ENCODE measurements at places on chromosomes 1 and 21.

DNA sequence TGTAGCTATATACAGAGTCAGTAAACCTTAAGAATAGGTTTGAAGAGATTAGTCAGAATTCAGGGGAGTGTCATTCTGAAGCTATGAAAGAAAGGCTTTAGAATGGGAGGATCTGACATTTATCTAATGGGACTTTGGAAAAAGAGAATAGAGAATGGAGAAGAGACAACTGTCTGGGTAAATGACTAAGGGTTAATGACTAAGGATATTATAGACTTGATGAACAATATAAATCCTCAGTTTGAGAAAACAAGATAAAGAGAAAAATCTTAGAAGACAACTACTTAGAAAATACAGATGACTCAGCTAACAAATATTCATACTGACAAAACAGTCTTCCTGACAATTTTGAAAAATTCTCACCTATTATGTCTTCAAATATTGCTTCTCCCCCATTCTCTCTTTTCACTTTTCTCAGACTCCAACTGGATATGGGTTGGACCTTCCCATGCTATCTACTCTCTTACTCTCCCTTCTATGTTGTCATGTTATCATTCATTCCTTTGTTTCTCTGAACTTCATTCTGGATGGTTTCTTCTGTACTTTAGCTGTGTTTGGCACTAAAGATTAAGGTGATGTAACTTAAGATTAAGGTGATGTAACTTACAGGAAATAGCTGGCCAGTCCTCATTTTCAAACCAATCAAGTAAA is 20.4 kb downstream of the SLC16A1 start:
- DNase-seq, result no peak

- DNase-seq, result no peak
Measured at GRCh38 chr1:38783640-38784229, 75.8 kb downstream of the RRAGC start.

GRCh38 chr1:66313429-66313828 is 220.5 kb upstream of the SGIP1 start:
- DNase-seq, result no peak

GRCh38 chr1:7616076-7616832 is 154.8 kb upstream of the VAMP3 start:
- DNase-seq, result no peak

GRCh38 chr1:201214461-201214860 is 23.8 kb downstream of the IGFN1 start:
- DNase-seq, result peak; percentile 1

DNA sequence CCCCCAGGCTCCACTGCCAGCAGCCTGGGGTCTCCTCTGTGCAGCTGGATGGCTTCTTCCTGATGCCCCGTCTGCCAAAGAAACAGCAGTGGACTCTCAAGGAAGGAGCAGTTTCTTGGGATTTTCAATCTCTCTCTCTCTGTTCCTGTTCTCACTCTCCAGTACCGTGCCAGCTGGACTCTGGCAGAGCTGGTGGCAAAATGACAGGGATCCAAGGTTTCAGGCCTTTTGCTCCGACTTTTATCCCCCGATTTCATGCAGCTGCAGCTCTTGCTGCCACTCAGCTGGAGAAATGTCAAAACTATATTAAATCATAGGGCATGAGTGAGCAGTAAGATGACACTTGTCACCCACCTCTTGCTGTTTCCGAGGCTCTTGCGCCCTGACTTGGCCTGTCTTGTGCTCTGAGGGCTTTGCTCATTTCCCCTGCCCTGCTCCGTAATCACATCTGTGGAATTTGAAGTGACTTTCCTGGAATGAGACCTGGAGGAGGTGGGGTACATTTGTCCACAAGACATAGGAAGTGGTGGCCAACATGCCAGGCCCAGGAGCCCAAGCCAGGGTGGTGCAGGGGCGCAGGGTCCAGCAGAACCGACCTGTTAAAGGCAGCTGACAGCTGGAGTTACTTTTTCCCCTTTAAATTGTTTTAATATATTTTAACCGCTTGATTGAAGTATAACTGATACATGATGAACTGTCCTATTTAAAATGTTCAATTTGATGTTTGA is 576.2 kb downstream of the PTPRU start:
- DNase-seq, result peak; percentile 16

- DNase-seq, result no peak
Measured at GRCh38 chr21:38544661-38545060, 46.4 kb upstream of the ERG start.

DNA sequence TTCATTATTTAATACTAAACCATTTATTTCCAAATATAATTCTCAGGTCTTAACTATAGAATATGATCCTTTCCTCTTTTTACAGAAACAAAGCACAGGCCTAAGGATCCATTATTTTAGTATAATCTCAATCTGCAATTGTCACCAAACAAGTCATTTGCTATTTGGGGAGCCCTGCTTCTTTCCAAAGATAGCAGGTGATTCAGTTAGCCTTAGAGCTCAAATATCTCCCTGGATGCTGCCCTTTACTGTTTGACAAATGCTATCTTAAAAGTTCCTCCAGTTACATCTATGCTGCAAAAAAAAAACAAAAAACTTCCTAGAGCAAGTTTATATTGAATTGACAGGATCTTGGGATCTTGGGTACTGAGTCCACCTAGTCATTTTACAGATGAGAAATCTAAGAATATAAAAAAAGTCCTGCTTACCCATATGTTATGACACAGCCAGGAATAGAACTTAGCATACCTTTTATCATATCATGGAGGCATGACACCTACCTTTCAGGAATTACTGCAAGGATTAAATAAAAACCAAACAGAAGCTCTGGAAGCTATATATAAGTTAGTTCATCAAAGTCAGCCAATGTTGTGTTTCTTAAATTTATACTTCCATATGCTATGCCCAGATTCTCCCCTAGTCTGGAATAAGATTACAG is 9.2 kb downstream of the SERBP1 start:
- no peak for DNase-seq

- DNase-seq, result no peak
Measured at GRCh38 chr1:3942416-3943122, 42.5 kb upstream of the C1orf174 start.

- DNase-seq, result no peak
Measured at GRCh38 chr1:32915766-32916706, 14.8 kb upstream of the TMEM54 start.

GRCh38 chr1:97826820-97827219 is 94.0 kb downstream of the DPYD start:
- no peak for DNase-seq

GRCh38 chr1:2178875-2179274 is 15.7 kb downstream of the FAAP20 start:
- DNase-seq, result no peak

- no peak for DNase-seq
Measured at GRCh38 chr1:167454304-167454893, 63.9 kb downstream of the CD247 start.

DNA sequence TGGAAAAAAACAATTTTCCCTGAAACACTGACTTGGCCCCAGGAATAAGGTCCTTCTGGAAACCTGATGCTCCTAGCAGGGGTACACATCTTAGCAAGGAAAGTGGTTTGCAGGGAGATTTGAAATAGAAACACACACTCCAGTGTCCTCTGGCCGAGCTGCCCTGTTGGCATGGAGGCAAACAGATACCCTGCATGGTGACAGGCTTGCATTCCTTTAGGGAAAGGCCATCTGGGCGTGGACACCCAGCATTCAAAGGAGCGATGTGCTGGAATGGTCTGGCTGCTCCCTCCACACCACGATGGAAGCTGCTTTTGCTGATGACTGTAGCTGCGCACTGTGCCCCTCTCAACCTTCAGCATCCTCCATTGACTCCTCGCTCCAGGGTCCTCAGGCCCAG is 41.5 kb upstream of the BCAR3 start:
- DNase-seq, result no peak

DNA sequence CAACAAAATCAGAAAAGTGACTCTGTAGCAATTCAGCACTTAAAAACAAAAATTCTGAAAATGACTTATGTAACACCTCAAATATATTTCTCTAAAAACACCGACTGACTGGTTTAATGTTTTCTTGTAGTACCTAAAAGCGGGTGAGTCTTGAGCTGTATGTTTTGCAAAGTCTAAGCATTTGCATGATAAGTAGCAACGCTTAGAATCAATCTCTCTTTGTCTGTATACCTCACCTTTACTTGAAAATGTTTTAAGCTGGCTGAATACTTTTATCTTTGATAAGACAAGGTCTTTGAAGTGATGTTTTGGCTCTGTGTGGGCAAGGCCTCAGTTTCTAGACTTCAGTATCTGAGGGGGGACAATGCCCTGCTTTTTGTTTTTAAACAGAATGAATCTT is 8.2 kb downstream of the ITPKB start:
- DNase-seq, result no peak

DNA sequence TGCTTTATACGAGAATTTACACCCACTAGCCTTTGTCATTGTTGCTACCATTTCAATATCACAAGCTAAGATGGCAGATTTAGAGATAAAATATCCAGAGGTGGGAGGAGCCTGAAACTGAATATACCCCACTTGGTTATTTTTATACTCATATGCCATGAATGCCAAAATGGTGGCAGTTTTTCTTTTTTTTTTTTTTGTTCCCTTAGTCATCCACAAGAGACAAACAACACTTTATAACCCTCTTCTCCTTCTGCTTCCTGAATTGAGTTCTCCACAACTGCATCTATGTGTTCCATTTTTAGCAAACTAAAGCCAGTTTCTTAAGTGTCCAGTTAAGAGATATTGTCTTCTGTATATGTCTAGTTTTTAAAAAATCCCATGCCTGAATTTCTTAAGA is 558.4 kb downstream of the LMO4 start:
- DNase-seq, result no peak

DNA sequence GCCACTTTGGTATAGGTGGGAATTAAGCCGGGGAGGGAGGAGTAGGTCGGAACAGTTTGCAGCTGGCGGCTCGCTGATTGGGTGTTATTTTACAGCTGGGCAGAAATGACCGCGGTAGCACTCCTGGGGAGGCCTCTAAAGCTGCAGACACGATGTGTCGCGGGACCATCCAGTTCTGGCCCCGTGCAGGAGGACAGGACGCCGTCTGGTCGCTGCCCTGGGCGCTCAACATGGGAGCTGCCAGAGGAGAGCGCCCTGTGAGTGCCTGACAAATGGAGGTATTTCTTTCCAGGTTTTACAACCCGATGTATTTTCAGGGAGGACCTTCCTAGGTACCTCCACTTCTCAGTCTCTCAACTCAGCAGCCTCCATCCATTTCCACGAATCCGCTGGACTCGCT is 46.2 kb downstream of the CDC7 start:
- DNase-seq, result no peak

DNA sequence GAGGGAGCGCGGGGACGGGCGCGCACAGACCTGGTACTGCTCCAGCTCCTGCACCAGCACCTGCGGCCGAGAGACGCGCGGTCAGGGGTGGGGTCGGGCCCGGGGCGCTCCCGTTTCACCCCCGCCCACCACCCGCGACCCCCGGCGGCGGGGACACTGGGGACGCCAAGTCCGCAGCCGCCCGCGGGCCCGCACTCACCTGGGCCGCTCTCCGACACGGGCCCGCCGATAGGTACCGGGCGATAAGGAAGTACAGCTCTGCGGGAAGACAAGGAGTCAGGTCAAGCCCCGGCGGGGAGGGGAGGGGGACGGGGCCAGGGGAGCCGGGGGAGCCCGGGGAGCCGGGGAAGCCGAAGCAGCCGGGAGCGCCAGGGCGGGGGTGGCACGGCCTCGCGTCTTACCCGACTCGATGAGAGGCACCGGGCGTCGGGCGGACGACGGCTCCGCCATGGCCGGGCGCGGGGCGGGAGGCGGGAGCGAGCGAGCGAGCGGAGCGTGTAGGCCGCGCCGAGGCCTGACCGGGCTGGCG is 326 bp downstream of the BRWD1 start:
- DNase-seq, result peak; percentile 61

DNA sequence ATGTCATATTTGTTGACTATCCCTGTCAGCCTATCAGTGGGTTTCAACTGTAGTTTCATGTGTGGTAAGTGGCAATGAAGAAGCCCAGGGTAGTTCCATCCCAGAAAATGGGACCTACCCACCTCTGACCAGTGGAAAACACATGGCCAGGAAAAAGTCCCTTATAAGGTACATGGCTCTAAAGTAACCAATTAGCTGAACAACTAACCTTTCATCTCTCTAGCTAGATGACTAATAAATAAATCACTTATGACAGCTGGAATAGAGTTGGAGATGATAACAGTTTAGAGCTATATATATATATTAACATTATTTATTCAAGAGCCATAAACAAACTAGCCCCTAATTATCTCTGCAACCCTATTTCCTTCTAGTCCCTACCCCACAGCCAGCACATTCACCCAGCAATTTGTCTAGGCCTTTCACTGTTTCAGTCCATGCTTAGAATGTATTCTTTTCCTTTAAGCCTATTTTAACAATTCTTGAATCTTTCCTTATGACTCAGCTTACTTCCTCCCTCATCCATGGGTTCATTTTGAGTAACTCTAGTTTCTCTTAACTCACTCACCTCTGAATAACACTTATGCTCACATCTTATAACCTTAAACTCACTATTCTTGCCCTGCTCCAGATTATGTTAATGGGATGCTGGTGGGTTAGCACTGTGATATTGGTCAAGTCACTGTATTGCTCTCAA is 83.7 kb downstream of the TNFSF18 start:
- no peak for DNase-seq
